ENCODE measurements at places on chromosomes 5 and 9.
A peak's percentile ranks its signal among the peaks of the same experiment; 100 is the strongest.

GRCh38 chr9:16484744-16485143 is 385.7 kb downstream of the BNC2 start:
- no peak for DNase-seq

DNA sequence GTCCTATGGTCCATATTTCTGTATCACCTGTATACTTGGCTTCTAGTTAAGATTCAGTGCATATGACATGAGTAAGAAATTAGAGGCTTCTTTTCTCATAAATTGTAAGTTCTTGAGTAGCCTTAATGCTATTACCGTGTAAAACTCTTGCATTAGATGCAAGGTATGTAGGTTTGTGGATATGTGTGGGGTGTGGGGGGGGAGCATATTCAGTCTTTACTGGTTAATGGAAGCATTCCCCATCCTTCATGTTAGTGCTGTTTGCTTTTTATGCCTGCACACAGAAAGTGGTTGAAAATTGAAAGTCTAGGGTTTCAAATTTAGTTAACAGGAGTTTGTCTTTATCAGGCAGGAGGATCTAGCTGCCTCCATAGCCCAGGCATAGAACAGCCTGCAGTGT is 16.1 kb downstream of the RAI14 start:
- no peak for DNase-seq

DNA sequence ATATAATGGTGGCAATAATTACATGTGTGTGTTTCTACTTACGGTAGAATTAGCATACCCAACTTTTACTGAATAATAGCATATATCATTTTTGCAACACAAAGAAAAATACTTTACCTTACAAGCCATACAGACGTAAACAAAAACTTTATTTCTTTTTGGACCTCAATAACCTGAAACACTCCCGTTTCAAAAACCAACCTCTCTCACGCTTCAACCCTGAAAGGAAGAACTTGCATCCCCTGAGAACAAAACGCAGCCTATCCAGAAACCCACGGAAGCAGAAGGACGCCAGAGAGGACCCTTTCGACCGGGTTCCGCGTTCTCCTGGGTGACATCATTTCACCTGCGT is at the start of gene RNF38:
Gene RNF38 (minus strand): TSS at position 290 of the 352 bp plus-strand sequence. CDS start 161 bp downstream, at position 129.
- DNase-seq = no peak

- peak; percentile 51 for DNase-seq
Measured at GRCh38 chr9:100602342-100602801, 24.5 kb downstream of the CAVIN4 start.

GRCh38 chr9:42388146-42388690 is 204.8 kb downstream of the SPATA31A6 start:
- no peak for DNase-seq

GRCh38 chr5:80185095-80185494 is 70.8 kb downstream of the SERINC5 start:
- DNase-seq = no peak

DNA sequence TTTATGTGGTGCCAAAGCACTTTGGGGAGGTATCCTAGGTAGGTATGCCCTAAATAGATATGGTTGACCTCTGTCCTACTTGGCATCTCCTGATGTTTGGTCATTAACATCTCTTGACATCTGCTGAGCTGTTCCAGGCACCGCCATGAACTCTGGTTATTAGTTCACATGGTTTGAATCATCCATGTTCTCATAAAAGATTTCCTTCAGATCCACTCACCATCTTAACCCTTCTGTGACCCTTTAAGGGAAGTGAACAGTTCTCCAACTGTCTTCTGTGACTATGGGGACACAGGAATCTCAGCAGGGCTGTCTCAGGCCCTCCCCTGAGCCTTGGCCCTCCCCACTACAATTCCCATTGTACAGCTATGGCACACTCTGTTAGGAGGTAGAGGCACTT is 167.7 kb downstream of the CDH6 start:
- no peak for DNase-seq

- no peak for DNase-seq
Measured at GRCh38 chr9:115593587-115594091, 475.7 kb upstream of the TNC start.

DNA sequence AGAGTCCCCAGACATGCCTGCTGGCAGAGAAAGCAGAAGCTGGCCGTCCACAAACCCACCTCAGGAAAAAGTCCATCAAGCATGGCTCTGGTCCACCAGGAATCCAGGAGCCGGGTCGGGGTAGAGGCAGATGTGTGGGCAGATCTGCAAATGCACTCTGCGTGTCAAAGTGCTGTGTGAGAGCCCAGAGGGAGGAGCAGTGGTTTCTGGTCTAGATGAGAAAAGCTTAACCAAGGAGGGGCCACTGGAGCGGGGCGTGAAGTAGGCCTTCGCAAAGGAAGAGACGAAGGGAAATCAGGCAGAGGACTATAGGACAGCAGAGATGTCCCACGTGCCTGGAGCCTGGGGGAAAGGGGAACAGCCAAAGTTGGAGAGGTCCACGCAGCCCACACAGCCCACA is 40.0 kb downstream of the TTLL11 start:
- DNase-seq = no peak

DNA sequence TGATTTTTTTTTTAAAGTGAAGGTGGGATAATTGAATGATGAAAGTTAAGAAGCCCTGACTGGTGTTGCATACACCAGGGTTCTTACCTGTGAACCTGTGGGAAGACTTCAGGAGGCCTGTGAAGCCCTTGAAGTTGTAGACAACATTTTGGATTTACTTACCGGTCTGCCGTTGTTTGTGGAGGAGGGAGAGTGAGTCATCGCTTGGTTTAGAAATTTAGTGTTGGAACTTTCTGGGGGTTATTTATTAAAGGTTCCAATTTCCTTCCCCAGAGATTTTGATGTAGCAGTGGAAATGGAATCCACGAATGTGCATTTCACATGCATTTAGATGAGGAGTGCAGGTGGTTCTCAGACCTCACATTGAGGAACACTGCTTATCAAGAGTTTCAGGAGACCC is 49.6 kb downstream of the ARHGAP26 start:
- no peak for DNase-seq

- DNase-seq = no peak
Measured at GRCh38 chr9:134214766-134215419, 50.5 kb upstream of the RNU6ATAC start.

- no peak for DNase-seq
Measured at GRCh38 chr9:92664394-92665152, 5.4 kb downstream of the IPPK start.

- no peak for DNase-seq
Measured at GRCh38 chr9:93391898-93392297, 59.6 kb upstream of the FAM120A start.

- no peak for DNase-seq
Measured at GRCh38 chr5:10987925-10988504, 227.0 kb upstream of the DAP start.

DNA sequence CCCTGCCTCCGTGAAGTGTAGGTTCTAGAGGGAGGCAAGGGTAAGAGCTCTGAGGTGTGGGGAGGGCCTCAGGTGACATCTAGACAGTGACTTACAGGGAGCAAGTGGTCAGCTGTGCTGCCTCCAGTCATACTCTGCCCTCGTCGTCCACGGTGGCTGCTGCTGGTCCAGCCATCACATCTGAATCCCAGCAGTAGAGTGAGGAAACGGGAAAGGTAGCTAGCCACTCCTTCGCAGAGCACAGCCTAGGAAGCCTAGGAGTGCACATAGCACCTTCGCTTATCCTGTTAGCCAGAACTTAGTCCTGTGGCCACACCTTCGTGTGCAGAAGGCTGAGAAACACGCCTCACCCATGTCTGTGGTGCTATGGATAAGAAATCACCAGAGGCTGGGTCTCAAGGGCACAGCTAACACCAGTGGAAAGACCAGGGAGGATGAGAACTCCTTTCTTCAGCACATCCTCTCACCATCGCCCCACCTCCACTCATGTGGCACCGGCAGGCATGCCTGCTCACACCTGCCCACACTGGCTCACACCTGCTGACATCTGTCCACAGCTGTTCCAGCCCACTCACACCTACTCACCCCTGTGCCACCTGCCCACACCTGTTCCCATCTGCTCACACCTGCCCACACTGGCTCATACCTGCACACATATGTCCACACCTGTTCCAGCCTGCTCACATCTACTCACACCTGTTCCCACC is 44.5 kb upstream of the SLC6A19 start:
- no peak for DNase-seq

DNA sequence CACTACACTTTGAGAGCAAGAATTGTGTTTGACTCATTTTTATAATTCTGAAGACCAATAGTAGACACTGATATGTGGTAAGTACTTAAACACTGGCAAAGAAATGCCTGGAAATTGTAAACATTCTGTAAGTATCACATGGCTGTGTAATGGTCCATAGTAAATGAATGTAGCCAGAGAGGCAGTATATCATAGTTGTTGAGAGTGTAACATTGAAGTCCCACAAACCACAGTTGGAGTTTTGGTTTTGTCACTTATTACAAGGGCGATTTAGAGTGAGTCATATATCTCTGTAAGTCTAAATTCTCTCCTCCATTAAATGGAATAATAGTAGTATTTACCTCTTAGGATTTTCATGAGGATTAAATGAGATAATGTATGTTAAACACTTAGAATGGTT is 181.1 kb upstream of the MEF2C start:
- no peak for DNase-seq

GRCh38 chr9:136673975-136674785 is 11.5 kb downstream of the EGFL7 start:
- DNase-seq = no peak

DNA sequence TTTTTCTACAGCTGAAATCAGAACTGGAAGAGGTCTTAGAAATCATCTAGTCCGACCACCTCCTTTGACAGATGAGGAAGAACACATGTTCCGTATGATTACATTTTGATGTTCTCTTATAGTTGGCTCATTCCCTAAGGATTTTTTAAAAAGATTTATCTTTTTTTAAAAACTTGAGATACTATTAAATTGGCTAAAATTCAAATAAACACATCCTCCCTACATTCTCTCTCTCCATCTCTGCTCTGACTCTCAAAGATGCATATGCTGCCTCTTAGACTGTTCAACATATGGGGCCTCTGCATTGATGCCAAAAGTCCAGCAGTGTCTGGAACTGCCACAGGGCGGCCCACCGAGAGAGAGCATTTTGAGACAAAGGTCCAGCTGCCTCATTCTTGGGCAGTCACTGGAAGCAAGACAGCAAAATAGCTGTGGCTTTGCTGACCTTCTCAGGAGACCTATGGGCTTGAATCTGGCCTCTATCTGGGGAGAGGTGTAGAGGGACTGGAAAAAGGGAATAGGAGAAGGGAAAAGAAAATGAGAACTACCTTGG is 12.8 kb upstream of the TSSK1B start:
- no peak for DNase-seq

DNA sequence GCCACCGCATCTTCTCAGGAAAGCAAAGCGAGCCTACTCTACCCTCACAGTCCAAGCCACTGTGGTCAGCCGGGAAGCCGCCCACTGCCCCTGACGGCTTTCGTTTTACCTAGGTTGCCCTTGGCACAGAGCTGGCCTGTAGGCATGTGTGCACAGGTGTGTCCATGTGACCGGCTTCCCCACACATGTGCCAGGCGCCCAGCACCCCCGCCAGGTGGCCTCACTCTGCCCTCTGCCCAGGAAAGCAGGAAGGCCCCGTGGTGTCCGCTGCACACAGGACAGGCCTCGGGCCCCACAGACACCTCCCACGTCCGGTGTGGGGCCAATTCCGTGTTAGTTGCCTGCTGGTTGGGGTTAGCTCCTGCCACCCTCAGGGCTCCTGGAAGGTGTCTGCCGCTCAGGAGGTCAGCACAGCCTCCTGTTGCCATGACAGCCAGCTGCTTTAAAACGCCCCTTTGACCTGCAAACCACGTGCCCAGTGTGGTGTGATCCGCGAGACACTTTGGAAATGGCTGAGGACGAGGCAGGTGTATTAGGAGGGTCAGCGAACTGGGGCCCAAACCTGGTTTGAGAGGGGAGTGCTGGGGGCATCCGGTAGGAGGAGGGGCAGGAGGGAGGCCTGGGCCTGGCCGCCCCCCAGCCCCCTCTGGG is 28.7 kb downstream of the TPPP start:
- no peak for DNase-seq

GRCh38 chr5:150045549-150045948 is 40.8 kb downstream of the CSF1R start:
- DNase-seq = no peak

DNA sequence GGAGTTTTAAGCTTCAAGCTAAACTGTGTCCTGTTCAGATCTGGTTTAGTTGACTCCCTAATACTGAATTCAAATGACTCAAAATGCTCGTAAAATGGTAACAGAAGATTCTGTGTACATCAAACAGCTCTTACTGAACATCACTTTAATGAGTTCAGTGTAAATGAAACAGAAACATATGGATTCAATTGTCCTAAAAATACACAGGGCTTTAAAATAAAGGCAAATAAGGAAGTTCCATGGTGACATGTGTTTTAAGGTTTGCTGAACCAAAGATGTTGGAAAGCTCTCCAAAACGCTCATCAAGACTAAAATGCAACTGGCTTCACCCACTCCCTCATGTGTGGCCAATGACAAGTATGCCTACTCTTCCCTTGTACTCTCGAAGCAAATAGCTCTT is 340.0 kb upstream of the PIK3R1 start:
- no peak for DNase-seq

DNA sequence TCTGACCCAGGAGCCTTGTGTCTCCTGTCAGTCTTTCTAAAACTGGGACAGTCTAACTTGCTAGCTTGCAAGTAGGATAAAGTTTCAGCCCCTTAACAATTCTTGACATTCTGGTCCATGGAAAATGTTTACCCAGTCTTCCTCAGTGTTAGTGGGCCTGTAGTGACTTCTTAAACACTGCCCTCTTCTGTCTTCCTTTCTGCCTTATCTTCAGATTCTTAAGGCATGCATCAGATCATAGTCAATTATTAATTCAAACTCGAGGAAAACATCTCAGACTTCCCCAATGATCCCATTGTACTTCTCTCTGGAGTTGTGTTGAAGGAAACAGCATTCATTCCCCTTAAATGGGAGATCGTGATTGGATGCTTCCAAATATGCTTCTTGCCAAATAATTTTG is 1199.8 kb downstream of the DTWD2 start:
- no peak for DNase-seq

DNA sequence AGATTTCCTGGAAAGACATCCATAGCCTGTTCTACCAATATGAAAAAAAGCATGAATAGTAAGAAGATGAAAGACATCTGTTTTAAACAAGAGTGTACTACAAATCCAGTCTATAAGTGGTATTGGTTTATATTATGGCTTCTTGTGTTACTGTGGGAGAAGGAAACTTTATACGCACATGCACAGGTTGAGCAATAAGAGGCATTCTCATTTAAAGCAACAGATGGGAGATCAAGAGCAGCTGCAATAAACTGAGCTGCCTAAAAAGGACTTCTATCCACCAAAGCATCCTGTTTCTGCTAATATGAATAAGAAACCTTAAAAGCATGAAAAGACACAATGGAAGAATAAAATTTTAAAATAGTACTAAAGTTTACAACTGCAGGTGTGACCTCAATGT is 8.6 kb upstream of the PCDHB1 start:
- DNase-seq = no peak
